Fibroblast of skin of back (primary cell): ENCODE measurements at places on chromosomes 3 and 15.

DNA sequence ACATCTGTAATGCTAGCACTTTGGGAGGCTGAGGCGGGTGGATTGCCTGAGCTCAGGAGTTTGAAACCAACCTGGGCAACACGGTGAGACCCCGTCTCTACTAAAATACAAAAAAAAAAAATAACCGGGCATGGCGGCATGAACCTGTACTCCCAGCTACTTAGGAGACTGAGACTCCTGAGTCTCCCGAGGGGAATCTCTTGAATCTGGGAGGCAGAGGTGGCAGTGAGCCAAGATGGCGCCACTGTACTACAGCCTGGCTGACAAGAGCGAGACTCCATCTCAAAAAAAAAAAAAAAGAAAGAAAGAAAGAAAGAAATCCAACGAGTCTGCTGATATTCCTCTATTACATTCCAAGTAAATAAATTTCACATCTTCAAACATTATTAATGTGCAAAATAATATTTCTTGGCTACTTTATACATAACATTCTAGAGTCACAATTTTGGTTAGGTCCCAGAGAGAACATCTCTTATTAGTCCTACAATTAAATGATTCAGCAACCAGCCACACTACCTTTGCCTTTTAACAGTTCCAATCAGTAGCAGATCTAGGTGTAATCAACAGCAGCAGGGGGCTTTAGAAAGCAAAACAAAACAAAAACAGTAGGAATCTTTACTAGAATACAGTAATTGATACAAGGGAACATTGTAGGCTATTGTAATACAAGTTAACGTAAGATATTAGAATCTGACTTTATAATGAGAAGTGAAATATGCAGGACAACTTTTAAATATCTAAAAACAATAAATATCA lies 195.8 kb downstream of the TBC1D5 start:
- DNase-seq: no peak

DNA sequence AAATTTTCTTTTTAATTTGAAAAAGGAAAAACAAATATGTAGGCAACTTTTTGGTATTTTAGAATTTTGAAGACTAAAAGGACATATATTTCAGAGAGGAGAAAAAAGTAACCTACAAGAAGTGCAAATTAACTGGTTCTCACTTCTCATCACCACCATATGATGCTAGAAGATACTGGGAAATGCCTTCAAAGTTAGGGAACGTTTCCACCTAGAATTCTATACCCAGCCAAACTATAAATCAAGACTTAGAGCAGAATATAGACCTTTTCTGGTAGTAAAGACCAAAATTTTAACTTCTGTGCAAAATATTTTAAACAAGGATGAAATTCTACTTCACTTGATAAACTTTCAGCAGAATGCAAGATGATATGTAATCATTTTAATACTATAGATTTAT lies 112.3 kb upstream of the PHLDB2 start:
- no peak for DNase-seq

- DNase-seq: peak; percentile 58
Measured at GRCh38 chr15:66946578-66947164, 118.7 kb upstream of the SMAD3 start.

DNA sequence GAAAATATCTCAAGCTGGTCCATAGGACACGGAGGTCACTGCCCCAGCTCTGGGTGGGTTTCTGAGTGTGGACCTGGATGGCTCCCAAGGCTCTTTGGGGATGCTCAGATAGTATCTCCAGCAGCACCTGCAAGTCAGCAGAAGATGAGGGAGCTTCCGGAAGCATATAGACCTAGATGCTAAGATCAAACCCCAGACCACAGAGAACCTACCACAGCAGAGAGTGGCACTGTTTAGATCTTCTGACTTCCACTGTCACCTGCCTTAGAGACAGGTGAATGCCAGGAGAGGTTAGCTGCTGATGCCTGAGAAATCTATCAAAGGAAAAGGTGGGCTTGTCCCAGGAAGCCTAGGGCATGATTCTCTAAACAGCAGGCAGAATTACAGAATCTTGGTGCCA lies 105.7 kb upstream of the TRPM1 start:
- DNase-seq: no peak

- no peak for DNase-seq
Measured at GRCh38 chr3:24367664-24368264, 126.9 kb downstream of the THRB start.

DNA sequence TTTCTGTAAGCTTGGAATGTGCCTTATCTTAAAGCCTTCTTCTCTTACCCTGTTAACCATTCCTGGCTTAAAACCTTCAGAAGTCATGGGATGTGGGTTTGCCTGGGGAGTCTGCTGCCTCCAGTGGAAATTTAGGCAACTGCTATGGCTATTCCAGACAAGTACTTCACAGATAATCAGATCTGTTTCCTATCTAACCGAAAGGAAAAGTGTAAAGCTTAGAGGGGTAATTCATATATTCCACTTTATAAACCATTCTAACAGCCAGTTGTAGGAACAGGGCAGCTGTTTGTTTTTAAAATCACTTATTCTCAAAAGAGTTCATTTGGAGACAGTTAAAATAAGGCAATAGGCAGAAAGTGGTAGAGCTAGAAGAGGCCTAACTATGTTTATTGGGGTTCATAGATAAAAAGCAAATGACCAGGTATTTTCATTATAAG lies 219.9 kb downstream of the TCF12 start:
- DNase-seq: peak; percentile 70

DNA sequence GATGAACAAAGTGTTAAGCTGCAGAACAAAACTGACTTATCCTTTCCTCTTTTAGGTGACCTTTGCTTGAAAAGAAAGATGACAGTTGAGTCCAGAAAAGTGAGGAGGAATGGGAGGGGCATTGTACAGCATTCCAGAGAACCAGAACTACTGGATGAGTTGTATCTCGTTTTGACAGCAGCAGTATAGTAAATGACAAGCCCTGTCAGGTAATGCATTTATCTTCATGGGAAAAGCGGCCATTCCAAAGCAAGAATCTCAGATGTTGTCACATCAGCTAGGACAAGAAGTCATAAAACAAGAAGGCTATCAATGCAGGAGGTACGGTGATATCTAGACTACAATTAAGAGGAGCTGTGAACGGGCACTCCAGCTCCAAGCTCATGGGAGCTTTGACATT lies 421.5 kb downstream of the MAGI1 start:
- no peak for DNase-seq
